Activated CD4-positive, alpha-beta T cell treated with anti-CD3 and anti-CD28 coated beads, Interleukin-2, amount 10 ng/mL, durations not matched to agents 24 days and 14 days (primary cell): ENCODE measurements at places on chromosomes 3 and 15.
A peak's percentile ranks its signal among the peaks of the same experiment; 100 is the strongest.

DNA sequence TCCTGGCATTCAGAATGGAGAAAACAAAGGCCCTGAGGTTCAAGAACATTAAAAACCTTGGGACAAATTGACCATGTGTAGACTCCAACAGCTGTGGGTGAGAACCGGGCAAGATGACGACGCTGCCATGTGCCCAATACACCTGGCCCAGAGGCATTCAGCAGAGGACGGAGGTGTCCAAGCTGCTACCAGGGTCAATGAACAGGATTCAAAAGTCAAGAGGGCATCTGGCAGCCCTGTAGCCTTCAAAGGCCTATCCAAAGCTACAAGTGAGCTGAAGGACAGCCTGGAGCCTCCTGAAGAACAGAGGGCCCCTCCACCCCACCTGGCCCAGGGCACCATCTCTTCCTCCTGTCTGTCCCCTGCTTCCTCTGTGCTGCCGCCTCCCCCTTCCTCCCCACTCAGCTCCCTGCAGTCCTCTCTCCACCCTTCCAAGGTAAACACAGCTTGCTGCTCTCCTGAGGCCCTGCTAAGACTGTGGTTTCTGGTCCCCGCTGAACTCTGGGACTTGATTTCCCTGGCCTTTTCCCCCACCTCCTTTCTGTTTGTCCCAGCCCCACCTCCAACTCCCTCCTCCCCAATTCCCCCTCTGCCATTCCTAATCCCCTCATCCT lies 57.5 kb downstream of the HMCES start:
- no peak for DNase-seq

GRCh38 chr3:40661284-40661683 lies 136.5 kb downstream of the ZNF621 start:
- no peak for DNase-seq

DNA sequence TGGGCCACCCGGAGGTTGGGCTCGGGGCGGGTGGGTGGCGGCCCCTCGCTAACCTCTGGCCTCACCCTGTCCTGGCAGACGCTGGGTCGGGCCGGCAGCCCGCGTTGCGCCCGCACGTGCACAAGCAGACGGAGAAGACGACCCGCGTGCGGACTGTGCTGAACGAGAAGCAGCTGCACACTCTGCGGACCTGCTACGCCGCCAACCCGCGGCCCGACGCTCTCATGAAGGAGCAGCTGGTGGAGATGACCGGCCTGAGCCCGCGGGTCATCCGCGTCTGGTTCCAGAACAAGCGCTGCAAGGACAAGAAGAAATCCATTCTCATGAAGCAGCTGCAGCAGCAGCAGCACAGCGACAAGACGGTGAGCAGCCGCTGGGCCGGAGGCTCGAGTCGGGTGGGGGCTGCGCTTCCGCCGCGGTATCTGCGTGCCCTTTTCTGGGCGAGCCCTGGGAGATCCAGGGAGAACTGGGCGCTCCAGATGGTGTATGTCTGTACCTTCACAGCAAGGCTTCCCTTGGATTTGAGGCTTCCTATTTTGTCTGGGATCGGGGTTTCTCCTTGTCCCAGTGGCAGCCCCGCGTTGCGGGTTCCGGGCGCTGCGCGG lies 3.7 kb downstream of the ISL2 start:
- DNase-seq, result peak; percentile 78

DNA sequence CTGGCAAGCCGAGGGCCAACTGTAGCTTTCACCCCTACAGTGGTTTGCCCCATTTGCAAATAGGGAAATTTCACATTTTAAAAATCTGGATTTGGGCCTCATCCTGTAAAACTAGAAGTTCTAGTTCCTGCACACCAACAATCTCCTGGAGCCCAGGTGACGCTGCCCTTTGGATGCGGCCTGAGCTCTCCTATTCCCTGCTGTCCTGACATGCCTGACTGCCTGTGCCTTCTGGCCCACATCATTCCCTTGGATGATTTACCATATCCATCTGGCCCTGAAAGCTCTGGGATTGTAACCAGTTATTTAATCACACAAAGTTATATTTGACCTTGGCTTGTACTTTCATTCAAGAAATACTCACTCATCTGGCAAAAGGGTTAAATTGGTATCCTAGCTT lies 272.3 kb downstream of the ARRDC4 start:
- DNase-seq, result no peak

DNA sequence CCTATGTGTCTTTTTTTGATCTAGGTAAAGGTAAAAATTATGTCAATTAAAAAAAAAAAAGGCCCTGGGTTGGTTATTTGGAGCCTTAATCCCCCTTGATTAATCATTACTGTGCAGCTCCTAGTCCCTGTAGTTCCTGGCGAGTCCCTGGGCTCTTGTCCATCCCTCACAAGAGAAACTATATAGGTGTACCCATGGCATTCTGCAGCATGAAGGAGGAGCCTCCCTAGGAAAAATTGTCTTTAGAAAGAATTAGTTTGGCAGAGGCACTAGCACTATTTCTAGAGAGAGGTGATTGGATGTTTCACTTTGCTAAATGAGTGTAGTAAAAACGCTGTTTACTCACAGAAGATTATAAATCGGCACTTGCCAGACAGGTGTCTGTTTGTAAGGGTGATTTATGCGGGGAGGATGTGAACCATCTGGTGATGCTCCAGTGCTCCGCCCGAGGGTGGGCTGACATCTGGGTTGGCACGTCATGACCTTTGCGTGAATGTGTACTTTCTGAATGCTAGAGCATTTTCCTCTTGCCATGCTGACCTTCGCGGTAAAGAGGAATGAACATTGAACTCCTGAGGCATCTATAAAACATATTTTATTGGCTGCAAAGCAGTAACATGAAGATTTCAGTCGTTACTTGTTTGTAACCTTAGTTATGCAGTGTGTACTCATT lies 12.6 kb downstream of the PLCL2 start:
- DNase-seq, result no peak

GRCh38 chr15:79400650-79401049 lies 31.5 kb upstream of the MINAR1 start:
- no peak for DNase-seq

- no peak for DNase-seq
Observed at GRCh38 chr15:35566991-35567390, 21.0 kb upstream of the DPH6 start.

DNA sequence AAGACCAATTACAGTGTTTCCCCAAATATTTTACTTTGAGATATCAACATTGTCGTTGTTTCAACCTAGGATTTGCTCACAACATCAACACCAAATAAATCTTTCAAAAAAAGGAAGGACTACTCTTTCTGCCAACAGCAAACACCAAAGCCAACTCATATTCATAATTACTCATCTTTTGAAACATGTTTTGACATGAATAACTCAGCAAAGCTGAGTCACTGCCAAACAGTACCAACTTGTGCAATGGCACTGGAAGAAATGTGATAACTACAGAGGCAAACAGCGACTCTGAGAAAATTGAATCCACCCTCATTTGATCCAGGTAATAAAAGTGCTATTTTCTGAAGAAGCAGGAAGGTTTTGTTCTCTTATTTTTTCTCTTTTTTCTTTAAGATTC lies 67.2 kb downstream of the PEX5L start:
- no peak for DNase-seq

- DNase-seq, result no peak
Observed at GRCh38 chr3:181298421-181298820, 308.9 kb upstream of the DNAJC19 start.

- DNase-seq, result no peak
Observed at GRCh38 chr15:75043509-75044257, 20.3 kb downstream of the PPCDC start.

- peak; percentile 65 for DNase-seq
Observed at GRCh38 chr3:71955240-71956068, 170.5 kb upstream of the PROK2 start.

GRCh38 chr3:33209357-33209756 lies 9.3 kb downstream of the SUSD5 start:
- no peak for DNase-seq

GRCh38 chr15:98785807-98786621 lies 137.7 kb downstream of the IGF1R start:
- no peak for DNase-seq

- DNase-seq, result no peak
Observed at GRCh38 chr3:13262493-13263211, 157.5 kb downstream of the NUP210 start.

- DNase-seq, result no peak
Observed at GRCh38 chr3:25849091-25849490, 59.2 kb downstream of the OXSM start.

GRCh38 chr3:139988472-139989156 lies 53.6 kb downstream of the CLSTN2 start:
- DNase-seq, result no peak

DNA sequence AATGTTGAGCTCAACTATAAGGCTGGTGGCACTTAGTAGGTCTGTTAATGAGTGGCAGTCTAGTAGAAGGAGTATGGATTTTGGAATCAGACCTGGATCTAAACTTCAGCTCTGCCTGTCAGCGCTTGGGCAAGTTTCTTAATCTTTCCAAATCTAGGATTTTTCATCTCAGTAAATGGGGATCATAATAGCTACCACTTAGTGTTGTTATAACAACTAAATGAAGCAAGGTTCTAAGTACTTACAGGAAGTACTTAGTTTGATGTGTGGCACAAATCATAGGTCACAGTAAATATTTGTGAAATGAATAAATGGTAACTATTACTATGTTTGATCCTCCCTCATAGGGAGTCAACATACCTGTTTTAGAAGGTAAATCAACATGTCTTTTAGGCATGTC lies 31.4 kb downstream of the SLC49A4 start:
- no peak for DNase-seq

DNA sequence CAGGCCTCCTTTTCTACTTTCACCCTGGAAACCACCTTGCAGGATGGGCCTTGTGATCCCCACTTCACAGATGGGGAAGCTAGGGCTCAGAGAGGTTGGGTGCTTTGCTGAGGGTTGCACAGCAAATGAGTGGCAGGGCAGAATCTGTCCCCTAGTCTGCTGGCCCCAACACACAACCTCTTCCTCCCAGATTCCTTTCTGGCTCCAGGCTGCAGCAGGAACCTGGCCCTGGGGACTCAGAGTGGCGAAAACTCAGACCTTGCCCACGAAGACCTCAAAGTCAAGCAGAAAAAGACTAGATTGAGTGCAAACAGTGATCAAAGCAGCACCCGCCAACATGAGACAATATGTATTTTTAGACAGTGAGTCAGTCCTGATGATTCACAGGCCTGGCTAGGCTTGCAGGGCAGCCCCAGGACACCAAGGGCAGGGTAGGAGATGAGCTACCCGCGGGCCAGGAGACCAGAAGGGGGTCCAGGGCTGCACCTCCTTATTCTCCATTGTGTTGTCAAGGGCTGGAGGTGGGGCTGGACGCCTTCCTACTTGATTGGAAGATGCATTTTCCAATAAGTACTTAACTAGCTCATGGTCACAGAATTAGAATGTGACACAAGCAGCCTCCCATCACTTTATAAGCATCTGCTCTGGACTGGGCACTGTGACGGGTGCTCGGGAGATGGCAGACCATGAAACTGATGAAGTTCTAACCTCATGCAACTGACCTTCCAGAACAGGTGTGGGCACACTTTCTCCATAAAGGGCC lies 23.9 kb downstream of the GOLGA6L2 start:
- no peak for DNase-seq

DNA sequence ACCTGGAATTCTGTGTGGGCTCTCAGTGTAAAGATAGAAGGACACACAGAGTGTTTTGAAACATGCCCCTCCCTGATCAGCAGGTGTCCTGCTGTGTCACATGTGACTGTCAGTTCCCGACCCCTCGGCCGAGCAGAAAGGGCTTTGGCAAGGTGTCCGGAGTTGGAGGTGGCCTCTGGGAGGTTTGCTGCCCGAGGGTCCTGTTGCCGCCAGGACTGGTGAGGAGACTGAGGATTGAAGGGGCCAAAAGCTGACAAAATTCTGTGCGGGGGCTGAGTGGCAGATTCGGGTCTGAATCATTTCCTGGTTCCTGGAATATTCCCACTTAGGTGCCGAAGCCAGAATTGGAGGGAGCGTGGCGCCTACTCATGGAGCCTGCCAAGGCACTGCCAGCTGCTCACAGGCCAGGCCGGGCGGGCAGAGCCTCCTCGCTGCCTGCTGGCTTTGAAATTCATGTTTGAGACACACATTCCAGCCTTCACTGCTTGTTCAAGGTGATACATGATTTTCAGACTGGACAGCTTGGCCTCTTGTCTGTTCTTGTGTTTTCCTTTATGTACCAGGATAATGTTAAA lies 83.8 kb downstream of the APBA2 start:
- DNase-seq, result no peak

GRCh38 chr3:187695449-187695848 lies 6.9 kb downstream of the RTP2 start:
- DNase-seq, result no peak

DNA sequence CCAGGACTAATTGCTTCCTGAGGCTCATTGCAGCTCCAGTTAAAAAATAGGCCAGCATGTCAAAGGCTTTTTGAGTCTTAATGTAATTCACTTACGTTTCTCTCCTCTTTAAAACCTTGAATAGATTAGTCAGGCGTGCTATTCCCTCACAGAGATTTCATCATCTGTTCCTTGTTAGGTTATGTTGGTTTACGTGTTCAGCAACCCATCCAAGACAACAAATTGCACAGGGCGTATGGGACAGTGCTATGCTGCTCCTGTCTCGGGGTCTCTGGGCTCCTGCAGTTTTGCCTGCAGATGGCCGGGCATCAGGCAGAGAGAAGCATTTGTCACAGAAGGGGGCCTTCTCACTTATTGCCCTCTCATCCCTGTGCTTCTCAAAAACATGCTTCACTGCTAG lies 117.1 kb downstream of the CHDH start:
- no peak for DNase-seq

DNA sequence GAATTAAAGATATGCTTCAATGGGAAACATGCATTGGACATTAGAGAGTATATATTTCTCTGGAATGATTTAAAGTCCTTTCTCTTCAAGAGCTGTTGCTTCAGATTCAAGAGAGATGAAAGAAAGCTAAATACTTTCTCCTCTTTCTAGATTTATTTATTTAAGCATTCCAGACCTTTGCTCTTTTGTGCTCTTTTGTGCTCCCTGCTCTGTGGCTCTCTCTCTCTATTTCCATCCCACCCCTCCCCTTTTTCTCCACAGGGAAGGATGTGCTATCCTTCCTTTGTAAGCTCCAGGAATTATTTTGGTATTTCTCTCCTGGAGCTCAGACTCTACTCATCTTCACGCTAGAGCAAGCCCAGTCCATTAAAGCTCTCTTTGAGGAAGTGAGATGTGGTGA lies 871.9 kb upstream of the GBE1 start:
- no peak for DNase-seq

DNA sequence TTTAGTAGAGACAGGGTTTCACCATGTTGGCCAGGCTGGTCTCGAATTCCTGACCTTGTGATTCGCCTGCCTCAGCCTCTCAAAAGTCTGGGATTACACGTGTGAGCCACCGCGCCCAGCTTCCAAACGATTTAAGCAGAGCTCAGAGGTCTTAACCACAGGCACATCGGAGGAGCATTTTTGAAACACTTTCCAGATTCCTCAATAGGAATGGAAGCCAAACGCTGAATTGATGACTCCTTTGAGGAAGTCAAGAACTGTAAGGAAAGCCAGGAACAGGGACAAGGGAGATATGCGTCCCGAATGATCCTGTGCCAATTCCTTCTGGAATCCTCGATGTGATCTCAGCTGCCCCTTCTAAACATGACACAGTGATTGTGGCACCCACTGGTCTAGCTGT lies 40.0 kb downstream of the TRH start:
- no peak for DNase-seq

DNA sequence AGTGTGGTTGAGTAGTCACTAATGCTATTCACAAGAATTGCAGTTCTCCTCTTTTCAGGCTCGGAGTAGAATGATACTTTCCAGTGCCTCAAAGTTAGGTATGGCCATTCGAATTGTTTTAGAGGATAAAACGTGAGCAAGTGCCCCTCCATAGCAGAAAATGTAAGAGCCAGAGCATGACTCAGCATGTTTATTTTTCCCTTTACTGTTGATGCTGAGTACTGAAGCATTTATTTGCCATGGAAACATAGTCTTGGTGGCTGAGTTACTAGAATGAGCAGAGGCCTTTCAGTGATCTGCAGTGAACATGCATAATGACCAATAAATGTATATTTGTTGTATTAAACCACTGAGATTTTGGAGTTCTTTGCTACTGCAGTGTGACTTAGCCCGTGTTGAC lies 540.6 kb downstream of the NLGN1 start:
- DNase-seq, result no peak
